ENCODE measurements at places on chromosomes 7 and 10.

DNA sequence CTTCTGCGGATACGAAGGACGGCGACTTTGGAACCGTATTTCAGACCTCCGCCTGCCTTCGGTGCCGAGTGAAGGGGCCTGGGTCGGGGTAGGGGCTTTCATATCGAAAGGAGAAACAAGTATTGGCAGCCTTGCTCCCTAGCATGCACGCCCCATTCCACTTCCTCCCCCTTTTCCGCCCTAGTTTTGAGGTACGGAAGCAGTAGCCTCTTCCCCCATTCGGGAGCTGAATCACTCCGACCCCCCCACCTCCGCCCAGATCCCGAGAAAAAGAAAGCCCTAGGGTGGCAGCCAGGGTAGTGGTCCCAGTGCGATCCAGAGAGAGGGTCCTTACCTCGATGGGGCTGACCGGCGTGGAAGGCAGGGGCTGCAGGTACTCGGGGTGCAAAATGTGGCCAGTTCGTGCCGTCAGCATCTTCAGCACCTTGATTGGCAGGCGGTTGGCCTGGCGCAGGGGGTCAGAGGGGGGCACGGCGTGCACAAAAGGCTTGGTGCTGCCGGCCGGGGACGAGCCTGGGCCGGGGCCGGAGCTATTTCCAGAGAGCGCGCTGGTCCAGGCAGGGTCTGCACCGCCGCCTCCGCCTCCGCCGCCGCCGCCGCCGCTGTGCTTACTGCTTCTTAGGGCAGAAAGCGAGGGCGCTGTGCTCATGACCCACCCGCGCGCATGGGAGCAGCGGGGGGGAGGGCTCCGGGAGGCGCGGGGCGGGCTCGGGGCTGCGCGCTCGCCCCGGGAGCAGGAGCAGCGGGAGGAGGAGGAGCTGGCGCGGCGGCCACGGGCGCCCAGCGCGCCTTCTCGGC lies 594 bp downstream of the ZNF503 start:
- no peak for DNase-seq

- no peak for DNase-seq
These were observed 152.4 kb upstream of the LAMB4 start for GRCh38 chr7:108282427-108282996.

GRCh38 chr7:69963393-69963792 lies 365.1 kb downstream of the AUTS2 start:
- no peak for DNase-seq

DNA sequence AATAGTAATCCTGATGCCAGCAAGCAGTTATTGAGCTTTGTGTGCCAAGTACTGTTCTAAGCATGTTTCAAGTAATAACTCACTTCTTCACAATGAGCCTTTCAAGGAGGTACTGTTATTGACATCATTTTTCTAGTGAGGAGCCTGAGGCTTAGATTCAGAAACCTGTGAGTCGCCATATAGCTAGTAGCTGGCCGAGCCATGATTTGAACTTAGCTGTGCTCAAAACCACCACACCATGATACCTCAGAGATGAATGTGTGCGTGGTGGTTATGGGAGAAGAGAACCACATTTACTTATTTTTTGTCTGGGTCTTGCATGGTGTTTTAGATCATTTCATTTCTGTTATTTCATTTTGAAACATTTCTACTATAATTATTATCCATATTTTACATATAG lies 578.9 kb downstream of the AUTS2 start:
- DNase-seq = no peak

DNA sequence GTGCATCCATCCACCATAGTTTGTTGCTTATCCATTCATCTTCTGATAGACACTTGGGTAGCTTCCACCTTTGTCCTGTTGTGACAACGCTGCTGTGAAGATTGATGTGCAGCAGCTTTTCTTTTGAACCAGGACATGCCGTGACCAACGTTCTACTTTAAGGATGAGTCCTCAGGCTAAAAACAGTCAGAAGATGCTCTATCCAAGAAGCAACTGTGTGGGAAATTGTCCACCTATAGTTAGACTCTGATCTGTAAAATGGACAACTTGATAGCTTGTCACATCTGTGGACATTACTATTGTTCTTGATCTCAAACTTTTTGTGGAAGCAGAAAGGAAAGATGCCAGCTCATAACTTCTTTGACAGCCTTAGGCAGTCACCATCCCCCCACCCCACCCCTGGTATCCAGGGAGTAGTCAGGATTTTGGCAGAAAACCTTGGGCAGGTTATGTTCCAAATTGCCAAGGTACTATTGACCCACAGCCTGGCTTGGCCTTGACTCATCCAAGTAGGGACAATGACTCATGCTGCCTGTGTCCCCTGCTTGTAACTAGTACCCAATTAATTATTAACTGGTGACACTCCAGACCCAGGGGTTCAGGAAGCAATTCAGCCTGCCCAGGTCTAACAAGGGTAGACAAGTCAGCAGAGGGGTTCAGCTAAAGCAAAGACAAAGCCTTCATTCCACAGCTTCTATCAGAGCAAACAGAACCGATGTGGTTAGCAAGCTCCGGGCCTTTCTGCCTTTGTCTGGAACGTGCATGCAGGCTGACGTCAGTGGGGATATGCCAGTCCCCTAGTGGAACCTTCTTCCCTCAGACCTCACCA lies 99.6 kb upstream of the ANLN start:
- DNase-seq = no peak

- no peak for DNase-seq
These were observed 420.0 kb downstream of the EXOC4 start for GRCh38 chr7:133672866-133673265.

- DNase-seq = no peak
These were observed 45.4 kb upstream of the GDF10 start for GRCh38 chr10:47254611-47255010.

GRCh38 chr7:13139436-13139835 lies 452.0 kb downstream of the ARL4A start:
- no peak for DNase-seq

DNA sequence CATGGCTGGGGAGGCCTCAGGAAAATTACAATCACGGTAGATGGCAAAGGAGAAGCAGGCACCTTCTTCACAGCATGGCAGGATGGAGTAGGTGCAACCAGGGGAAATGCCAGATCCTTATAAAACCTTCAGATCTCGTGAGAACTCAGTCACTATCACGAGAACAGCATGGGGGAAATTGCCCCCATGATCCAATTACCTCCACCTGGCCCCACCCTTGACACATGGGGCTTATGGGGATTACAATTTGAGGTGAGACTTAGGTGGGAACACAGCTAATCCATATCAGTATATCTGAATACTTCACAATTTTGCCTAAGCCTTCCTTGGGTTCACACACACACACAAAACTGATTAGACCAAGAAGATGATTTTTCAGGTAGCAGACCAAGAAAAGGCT lies 145.1 kb upstream of the COL1A2 start:
- no peak for DNase-seq
